ENCODE measurements at places on chromosomes 4 and X.

DNA sequence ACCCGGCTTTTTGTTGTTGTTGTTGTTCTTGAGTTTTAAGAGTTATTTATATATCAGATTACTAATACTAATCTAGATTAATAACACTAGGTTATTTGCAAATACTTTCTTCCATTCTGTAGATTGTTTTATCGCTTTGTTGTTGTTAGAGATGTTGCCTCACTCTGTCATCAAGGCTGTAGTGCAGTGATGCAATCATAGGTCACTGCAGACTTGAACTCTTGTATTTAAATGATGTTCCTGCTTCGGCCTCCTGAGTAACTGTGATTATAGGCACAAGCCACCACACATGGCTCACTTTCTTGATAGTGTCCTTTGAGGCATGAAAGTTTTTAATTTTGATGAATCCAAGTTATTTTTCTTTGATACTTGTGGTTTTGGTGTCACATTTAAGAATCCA, 129.0 kb downstream of the VSIG4 start:
- DNase-seq: no peak

- no peak for DNase-seq
Observed at GRCh38 chr4:54719378-54719777, 61.6 kb downstream of the KIT start.

DNA sequence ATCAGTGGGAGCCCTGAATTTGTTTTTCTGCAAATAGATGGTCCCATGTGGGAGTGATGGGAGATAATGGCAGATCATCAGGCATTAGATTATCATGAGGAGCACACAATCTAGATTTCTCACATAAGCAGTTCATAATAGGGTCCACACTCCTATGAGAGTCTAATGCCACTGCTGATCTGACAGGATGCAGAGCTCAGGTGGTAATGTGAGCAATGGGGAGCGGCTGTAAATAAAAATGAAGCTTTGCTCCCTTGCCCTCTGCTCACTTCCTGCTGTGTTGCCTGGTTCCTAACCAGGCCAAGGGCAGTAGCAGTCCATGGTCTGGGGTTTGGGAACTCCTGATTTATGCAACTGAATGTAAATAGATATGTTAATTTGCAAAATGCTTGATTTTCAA, 538.6 kb downstream of the TRAM1L1 start:
- no peak for DNase-seq

DNA sequence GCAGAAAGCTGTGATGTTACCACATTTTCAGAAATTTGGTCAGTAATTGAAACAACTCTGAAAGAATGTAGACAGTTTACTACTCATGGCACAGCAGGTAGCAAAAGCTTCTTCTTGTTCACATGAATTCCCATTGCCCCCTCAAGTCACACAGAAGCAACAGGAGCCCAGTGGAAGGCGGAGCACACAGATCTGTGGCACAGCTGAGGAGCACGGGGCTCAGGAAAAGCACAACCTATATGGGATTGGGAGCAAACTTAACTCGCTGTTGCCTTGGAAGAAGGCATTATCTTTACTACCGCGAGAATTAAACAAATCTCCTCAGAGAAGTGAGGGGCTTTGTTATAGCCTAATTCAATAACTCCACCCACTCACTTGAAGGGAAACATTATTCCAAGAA, 358.5 kb downstream of the SPOCK3 start:
- no peak for DNase-seq

GRCh38 chr4:123484291-123484926, 87.8 kb downstream of the SPRY1 start:
- DNase-seq: no peak

DNA sequence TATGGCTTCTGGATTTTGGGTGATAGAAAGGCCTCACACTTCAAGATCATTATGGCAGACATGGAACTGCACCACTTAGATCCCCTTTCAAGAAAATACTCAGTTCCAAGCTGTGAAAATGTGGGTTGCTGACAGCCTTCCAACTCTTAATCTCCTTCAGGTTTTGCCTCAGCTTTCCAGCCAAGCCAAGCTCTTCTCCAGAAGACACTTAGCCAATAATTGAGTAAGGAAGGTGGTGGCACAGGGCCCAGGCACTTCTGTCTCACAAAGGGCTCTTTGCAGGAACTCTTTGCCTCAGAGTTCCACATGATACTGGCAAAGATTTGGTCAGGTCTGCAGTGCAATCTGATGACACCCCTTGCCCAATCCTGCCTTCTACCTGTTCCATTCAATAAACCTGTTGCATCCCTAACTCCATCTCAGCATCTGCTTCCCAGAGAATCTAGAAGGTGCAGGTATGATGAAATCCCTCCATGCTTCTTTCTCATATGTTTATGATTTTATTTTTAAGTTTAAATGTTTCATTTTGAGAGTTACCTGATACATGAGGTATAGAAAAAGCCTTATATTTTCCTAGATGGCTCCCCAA, 30.6 kb downstream of the ANXA5 start:
- DNase-seq: no peak

- no peak for DNase-seq
Observed at GRCh38 chrX:97155816-97156215, 272.1 kb downstream of the RPA4 start.

All from stimulated activated CD8-positive, alpha-beta memory T cell treated with anti-CD3 and anti-CD28 coated beads, Interleukin-4, amount 100 ng/mL, for 1 hour (primary cell).